Activated CD8-positive, alpha-beta memory T cell treated with anti-CD3 and anti-CD28 coated beads for 4 hours (primary cell): ENCODE measurements at places on chromosomes 12 and 14.

- DNase-seq: no peak
Measured at GRCh38 chr14:104797115-104798044, 1.8 kb upstream of the AKT1 start.

GRCh38 chr14:101834397-101834796 is 72.9 kb downstream of the PPP2R5C start:
- no peak for DNase-seq

DNA sequence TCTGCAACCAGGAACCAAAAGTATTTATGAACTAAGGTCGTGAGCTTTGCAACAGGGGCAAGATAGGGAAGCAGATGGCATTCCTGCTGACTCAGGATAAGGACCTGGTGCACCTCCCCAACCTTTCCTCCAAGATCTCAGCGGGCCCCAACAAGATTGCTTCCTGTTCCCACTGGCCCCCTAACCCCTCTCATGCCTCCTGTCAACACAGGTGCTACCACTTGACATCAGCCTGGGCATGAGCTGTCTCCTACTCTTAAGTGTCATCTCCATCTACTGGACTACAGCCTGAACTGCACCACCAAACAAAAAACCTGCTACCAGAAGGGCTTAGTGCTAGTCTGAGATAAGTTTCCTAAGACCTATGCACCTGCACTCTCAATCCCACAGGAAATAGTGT is 32.7 kb downstream of the MED6 start:
- DNase-seq: no peak

DNA sequence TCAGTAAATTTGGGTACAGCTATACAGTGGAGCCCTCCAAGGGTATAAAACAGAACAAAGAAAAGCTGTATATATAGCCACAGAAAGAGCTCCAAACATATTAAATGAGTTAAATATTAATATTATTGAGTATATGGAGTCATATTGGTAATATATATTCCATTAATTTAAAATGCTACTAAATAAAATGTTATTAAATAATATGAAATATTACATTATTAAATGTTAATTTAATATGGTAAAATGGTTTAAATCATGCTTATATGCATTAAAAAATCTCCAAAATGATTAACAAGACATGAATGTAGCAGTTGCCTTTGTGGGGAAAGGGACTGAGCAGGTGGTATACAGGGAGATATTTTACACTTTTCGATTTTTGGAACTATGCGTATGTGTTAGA is 164.0 kb downstream of the PELI2 start:
- DNase-seq: no peak

DNA sequence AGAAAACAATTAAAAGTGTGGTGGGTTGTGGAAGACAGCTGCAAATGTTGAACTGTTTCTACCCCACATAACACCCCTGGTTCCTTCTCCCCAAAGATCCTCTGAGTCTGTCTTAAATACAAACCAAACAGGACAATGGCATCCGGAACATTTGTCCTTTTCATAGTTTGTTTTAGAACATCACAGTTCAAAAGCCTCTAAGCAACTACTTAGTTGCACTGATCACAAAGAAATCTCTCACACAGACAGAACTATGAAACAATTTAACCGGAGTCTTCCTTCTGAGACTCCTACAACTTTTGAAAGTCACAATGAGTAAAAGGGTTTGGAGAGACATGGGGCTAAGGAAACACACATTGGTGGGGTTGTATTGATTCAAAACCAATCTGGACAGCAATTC is 125.6 kb downstream of the SLC25A21 start:
- DNase-seq: no peak

DNA sequence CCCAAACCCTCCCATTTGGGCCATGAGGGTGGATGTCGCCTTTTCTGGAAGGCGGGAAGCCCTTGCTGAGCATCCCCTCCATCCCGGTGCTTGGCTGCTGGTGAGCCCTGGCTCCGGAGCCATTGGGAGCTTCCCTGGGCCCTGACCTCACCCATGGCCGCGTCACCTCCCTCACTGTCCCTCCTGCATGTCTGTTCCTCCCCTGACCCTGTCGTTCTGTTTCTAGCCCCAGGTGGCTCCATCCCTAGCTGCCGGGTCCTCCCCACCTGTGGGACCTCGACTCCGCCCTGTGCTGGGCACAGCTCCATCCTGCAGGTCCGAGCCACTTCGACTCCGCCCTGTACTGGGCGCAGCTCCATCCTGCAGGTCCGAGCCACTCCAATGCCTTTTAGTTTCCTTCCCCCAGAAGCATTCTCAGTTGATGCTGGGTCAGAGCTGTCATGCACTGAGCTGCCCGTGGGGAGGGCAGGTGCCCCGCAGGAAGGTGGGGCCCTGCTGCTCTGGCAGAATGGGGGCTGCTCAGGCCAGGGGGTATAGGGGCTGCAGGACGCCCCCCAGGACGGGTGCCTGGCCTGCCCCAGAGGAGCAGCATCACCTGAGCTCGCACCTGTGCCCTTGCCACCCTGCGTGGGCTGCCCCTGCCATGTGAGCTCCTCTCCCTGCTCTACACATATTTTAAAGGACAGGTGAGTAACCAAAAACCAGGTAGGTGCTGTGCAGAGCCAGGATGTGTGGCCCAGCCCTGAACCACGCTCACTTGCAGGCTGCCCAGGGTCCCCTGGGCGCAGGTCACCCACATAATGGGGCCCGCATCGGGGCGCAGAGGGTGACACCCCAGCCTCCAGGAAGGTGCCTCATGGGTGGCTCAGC is 19.0 kb downstream of the NOC4L start:
- no peak for DNase-seq

DNA sequence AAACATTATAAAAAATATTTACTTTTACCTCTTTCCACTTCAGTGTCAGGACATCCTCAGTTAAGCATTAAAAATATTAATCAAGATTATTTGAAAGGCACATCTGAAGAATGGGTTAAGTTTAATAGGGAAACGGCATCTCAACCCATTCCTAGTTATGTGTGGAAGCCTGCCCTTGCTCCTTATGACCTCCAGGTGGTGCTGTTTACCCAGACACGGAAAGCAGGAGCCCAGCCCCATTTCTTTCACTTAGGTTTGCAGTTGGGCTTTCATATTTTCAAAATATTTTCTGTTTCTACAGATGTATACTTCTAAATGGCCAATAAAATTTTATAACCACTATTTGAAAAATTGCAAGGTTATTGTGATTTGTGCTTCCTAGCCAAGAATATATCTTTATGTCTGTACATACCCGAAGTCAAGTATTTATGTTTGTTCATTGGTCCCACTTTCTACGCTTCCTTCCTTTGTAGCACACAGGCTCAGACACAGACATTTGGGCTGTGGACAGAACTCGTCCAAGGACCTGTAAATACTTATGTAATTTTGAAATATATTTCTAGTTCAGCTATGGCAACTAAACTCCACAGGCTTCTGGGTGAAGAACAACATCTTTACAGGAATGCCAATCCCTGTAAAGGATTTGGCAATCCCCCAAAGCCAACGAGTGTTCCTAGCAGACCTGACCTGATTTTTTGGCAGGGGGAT is 247.1 kb downstream of the AKAP6 start:
- no peak for DNase-seq

GRCh38 chr14:37602605-37603453 is 7.4 kb downstream of the TTC6 start:
- no peak for DNase-seq

DNA sequence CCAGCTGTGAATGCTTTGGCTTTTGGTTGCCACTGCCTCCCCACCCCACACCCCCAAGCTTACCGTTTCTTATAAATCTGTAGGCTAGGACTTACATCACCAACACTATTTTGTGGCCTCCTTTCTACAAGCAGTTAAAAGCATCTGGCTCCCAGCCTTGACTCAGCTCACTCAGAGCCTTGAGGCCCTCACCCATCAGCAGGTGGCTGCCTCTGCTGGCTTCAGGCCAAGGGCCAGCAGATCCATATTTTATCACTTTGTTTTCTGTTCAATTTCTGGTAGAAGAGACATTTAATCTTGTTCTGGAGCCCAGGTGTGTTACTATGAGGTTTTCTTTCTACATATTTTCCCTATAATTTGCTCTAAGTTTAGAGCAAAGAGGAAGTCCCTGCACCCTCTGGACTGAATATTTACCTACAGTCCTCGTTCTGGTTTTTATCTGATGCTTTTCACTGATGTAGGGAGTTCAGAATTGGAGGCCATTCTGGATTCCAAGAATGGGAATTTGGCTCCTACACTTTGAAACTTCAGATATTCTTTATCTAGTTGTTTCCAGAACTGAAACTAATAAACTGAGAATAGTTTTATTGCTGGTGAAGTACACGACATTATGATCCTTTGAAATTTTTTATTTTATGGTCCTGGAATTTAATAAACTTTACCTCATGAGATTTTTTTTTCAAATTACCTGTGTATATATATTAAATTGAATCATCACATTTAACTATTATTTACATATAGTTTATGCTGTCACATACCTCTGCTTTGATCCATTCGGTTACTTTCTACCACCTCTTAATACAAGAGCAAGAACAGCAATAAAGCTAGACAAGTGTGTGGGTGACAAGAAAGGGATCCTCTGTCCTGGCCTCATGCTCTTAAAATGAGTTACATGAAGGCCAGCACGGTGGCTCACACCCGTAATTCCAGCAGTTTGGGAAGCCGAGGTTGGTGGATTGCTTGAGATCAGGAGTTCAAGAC is 22.2 kb downstream of the PLBD1 start:
- DNase-seq: no peak

GRCh38 chr14:91140672-91141071 is 26.8 kb downstream of the DGLUCY start:
- no peak for DNase-seq

DNA sequence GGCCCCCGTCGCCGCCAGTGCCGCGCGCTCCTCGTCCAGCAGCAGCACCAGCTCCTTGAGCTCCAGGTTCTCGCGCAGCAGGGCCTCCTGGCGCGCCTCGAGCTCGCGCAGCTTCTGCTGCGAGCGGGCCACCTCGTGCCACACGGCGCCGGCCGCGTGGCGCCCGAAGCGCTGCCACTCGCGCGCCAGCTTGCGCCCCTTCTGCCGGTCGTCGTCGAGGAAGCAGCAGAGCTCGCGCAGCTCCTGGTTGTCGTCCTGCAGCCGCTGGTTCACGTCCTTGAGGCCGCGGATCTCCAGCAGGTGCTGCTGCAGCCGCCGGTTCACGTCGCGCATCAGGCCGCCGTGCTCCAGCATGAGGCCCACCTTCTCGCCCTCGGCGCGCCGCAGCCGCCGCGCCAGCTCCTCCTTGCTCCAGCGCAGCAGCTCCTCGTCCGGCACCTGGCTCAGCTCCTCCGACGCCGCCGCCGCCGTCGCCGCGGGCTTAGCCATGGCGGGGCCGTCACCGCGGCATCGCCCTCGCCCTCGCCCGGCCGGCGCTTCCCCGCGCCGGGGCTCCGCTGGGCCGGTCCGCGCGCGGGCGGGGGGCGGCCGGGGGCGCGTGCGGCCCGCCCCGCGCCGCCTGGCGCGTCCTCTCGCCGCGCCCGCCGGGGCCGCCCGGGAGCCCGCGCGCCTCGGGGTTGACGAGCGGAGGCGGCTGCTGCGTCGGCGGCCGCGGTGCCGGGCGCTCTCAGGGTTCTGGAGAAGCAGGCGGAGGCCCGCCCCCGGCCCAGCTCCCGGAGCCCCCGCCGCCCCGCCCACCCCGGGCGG is at the start of gene CCDC85C:
Gene CCDC85C, minus strand, starts transcription at position 737 of the 807 bp plus-strand sequence. Its CDS starts 248 bp downstream, at position 489.
- no peak for DNase-seq

GRCh38 chr14:100107236-100107635 is 42.0 kb downstream of the EVL start:
- DNase-seq: no peak

DNA sequence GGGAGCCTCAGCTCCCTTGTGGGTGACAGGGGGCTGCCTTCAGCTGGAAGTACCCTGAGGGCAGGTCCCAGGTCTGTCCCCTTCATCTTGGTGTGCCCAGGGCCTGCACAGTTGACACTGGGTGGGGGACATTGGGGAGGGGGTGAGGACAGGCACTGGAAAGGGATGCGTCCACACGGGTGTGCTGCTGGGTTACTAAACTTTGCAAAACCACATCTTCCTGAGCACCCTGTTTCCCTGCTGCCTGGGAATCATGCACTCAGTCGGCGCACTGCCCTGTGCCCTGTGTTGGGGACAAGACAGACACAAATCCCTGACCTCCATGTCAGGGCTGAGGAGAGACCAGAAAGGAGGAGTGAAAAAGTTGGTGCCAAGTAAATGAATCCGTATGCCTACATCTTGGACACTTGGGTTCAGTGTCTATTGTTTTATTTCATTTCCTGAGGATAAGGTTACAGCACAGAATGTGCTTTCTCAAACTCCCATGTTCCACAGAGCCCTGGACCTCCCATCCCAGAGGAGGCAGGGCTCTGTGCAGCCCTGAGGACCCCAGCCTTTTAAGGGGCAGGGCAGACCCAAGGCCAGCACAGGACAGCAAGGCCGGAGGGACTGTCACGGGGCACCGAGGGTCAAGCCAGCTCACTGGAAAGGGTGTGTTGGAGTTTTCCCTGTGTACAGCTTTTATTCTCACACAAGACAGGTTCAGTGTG is 2.9 kb upstream of the SLC25A29 start:
- DNase-seq: no peak

GRCh38 chr12:27002141-27002540 is 12.0 kb downstream of the TM7SF3 start:
- DNase-seq: no peak

DNA sequence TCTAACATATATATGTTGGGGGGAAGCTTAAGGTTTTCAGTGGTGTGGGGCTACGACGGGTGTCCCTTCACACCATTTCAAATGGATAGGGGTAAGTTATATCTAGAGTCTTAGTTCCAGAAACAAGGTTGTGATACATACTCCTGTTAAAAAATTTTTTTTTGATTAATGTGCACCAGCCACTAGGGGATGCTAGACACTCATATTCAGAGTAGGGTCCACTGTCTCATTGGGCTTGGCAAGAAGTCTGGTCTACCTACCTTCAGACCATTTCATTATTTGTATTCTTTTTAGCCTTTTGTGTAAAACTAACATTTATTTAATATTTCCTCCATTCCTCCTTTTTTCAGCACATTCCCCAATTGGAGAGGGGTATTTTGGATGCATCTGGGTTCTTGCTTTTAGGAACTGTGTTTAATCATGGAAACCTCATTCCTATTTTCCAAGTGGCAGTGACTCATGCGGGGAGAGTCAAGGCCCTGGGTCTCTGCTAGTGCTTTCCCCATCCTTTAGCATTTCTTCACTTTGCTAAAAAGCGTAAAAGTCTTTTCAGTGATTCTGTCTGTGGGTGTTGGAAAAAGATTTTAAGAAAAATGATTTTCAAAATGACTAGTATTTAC is 33.4 kb downstream of the ANO4 start:
- DNase-seq: no peak

DNA sequence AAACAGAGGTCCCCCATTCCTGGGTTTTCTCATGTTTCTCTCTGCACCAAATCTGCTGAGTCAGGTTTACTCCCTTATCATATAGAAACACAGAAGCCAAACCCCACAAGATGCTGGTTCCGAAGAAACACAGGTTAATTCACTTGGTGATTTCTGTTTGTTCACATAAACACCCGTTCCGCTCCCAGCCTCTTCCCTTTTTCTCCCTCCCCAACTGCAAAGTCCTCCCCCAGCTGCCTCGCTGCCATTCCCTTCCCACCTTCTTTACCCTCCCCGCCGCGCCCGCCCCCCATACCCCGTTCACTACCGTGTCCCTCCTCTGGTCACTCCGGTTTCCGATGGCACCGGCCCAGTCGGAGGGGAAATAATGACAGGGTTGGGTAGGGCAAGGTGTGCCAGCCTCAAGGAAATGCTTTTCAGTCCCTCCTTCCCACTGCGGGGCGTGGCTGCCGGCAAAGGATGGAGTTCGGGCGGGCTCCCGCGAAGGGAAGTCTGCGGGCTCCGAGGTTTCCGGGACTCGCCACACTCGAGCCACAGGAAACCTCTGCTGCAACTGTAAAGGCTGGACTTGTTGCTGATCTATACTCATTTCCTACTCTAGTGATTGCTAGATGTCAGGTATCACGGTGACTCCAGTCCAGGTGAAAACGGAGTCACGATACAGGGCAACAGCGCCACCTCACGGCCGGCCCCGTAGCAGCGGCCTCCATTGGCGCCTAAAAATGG is at the start of gene STYK1:
Gene STYK1, minus strand, starts transcription at position 394 of the 726 bp plus-strand sequence. CDS start 39,434 bp downstream, outside the sequence.
- DNase-seq: peak; percentile 45
